ENCODE measurements at places on chromosomes 7 and 10. TPM values are rescaled to one million over a fixed set of nuclear protein-coding genes. Genes with fewer than 3 reads are reported as not detected.

Gene ZPBP
- not detected for total RNA-seq

Gene LEP
- total RNA-seq: not detected

Gene LRRC61
- 10.8 TPM for total RNA-seq

Gene HNRNPA2B1
- total RNA-seq: 549 TPM

Gene DYDC2
- not detected for total RNA-seq

DNA sequence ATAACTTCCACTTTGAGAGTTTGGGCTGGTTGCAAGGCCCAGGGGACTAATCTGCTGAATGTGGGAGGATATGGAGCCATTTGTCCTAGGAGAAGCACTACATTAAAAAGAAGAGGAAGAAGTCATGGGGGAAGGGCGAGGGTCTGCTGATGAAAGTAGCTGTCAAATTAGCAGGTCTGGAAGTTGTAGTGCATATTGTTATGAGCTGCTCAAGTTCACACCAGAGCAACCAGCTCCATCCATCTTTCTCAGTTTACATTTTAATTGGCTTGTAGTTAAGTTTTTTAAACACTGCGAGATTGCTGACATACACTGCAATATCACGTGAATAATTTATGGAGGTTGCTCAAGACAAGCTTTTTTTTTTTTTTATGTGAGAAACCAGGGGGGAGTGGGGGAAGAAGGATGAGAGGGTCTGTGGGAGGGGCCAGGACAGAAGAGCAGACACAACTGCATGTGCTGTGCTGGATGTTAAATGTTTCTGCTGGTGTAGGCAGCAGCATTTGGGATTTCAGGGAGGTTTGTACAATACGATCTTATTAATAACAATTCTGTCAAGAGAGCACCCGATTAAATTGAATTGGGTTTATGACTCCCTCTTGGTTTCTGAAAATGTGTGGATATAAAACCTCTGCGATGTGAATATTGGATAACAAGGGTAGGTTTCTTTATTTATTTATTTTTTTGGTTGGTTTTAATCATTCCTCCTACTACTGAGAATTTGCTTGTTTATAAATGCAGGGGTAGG, 759.0 kb upstream of the GALNT17 start:
- DNase-seq: no peak

DNA sequence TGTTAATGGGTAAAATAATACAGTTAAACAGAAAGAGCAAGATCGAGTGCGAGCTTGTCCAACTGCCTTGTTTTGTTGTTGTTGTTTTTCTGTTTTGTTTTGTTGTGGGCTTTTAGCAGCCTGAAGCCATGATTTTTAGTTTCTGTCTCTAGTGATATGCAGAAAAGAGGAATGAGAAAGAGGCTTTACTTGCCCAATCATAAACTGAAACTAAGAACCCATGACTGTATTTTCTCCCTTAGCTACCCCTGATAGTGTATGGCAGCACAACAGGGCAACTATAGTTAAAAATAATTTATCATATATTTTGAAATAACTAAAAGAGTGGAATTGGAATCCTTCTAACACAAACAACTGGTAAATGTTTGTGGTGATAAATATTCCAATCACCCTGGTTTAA, 493.9 kb downstream of the GLRX3 start:
- no peak for DNase-seq

DNA sequence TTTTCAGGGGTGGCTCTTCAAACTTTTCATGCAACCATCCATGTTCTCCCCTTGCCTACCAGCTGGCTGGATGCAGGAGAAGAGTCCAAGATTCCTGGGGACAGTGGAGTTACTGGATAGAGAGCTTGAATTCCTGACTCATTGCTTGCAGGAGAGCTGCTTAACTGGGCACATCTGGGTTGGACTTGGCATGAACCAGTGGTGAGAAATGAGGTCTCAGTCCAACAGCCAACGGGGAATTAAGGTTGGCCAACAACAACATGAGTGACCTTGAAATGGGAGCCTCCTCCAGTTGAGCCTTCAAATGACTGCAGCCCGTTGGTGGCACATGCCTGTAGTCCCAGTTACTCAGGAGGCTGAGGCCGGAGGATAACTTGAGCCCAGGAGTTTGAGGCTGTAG, 58.1 kb upstream of the OPN4 start:
- no peak for DNase-seq

DNA sequence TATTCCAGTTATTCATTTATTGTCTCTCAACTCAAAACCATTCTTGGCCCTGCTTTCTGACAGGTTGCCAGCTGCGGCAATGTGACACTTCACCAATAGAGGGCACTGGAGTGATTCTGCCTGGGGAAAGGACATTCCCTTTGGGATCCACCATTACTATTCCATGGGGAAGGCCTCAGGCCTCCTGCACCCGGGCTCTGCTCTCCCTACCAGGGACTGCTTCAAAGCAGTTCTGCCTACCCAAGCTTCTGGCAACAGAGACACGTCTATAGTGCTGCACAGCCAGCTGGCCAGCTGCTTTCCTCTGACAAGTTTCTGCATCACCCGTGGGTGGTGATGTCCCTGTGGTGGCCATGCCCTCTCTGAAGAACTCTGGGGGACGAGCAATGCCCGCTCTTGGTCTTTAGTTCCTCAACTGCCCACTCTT, 163.8 kb downstream of the ELMO1 start:
- no peak for DNase-seq

DNA sequence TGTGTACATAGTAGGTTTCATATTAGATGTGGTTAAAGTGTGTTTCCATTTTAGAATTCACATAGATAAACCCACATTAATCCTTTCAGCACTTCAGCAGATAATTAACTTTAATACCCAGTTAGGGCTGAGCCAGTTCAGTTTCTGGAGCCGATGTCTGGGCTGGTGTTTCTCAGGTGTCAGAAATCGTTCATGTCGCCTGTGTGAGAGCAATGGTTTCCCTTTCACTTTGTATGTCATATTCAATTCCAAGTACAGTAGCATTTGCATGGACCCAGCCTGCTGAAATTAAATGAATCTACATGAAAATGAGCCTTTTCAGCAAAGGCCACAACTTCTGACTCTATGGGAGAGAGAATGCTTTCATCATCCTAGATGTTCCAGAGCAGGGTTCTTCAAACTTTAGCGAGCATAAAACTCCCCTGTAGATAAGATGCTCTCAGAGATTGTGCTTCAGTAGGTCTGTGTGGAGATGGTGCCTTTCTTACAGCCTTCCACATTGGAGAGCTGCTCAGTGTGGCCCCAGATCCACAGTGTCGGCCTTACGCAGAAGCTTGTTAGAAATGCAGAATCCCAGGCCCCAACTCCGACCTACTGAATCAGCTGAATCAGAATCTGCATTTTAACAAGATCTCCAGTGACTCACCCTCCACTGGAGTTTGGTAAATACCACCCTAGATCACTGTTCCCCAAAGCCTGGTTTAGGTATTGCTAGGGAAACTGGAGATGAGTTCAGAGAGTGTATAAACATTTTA, 19.6 kb downstream of the WIPF3 start:
- DNase-seq: no peak

DNA sequence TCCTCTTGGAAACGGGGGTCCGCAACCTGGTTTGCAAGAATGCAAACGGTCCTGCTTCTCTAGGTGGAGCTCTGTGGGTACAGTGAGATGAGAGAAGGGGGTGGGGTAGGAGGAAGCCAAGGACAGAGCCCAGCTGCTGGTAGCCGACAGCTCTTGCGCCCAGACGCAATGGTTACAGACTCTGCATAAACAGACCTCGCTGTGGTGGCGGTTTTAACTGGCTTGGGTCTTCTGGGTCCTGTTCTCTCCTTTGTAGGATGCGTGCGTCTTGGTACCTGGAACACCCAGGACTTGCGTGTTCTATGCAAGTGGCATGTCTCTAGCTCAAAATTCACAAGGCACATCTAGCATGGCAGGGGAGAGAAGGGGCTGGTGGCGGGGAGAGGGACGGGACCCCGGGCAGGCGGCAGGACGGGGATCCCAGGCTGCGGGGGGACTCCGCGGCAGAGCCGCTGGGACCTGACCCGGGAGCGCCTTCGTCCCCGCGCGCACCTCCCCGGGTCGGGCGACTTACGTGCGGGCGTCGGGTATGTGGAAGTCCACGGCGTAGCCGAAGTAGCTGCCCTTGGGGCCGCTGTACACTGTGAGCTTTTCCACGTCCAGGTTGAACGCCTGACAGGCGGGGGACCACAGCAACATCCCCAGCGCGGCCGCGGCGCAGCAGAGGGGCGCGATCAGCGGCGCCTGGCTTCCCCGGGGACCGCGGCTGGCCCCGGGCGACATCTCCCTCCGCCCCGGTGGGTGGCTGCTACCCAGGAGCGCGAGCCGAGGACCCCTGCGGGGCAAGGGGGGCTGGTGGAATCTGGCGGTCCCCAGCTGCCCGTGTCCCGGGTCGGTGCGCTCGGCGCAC, 448 bp downstream of the ITGA8 start:
- no peak for DNase-seq

DNA sequence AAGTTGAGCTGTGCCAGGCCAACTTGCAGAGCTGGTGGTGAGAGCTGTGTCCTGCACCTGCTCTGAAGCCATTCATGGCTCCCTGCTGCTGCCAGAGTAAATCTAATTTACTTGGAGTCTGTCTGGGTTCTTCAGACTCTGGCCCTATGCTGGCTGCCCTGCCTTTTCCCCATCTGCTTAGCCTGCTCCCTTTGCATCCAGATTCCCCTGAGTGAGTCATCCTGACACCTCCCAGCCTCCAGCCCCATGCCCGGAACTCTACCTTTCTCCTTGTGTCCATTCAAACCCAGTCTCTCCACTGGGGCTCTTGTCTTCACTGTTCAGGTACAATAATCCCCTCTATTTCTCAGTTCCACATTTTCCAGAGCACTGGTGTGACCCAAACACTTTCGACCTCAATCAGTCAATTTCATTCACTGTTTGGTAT, 434.4 kb upstream of the ZMIZ1 start:
- no peak for DNase-seq

DNA sequence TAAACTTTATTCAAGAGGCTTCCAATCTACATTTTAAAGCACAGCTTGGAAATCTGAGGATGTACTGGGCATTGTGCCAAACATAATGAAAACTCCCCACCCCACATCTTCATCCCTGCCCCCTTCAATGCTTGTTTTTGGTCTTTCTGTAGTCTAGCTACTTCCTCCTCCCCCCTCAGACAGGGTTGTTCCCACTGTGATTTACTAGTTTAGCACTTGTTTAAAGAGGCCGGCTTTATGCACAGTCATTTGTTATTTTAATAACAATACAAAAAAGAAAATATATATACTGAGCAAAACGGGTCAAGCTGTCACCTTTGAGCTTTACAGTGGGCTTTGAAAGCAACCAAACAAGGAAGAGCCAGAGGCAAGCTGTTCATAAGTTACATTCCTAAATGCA, 132.6 kb downstream of the CHRM2 start:
- DNase-seq: no peak

GRCh38 chr10:33240258-33240657, 94.2 kb downstream of the NRP1 start:
- DNase-seq: no peak

GRCh38 chr7:37943905-37944736, 23.7 kb downstream of the EPDR1 start:
- no peak for DNase-seq

GRCh38 chr7:158353606-158354570, 233.7 kb downstream of the PTPRN2 start:
- DNase-seq: peak; percentile 28

DNA sequence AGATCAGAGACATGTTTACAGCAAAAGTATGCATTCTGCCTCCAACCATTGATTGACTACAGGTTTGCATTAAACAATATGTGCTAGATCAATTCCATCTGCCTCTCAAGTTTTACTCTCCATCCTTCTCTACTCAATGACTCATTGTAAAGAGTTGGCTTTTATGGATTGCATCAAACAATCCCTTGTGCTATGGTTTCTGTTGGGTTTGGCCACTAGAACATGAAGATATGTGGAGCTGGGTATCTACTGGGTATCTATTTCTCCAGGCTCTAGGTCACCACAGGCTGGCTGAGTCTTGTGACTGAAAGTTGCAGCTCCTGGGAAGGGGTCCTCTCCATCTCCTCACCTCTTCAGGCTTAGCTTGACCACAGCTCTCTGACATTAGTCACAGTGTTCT, 204.7 kb downstream of the DGKI start:
- no peak for DNase-seq

- DNase-seq: no peak
Measured at GRCh38 chr10:23055424-23056185, 39.8 kb upstream of the MSRB2 start.

GRCh38 chr7:87672217-87672616, 44.0 kb downstream of the RUNDC3B start:
- peak; percentile 48 for DNase-seq

DNA sequence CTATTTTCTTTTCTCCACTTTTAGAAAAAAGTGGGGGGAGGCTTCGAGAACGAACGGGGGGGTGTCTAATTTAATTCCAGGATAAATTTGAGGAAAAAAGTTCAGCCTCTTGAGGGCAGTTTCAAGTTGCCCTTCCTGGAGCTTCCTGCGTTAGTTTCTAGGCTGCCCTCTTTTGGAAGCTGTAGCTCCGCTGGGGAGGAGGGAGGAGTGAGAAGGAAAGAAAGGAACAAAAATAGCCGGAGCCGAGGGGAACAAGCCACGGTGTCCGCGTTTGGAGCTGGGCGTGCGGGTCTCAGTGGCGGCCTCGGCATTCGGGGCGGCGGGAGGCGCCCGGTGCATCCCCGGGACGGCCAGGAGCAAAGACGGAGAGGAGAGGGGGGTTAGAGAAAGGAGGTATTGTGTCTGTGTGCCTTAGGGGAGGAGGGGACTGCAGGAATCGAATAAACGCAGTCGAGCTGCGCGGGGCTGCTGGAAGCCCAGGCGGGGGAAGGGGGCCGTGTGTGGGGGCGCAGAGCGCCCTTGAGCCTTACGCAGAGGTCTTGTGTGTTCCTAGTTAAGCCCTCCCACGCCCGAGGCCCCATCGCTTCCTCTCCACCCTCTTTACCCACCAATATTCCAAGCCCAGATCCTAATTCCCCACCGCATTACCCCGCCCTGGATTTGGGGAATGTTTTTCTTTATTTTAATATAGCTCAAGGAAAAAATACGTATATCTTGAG, 2.0 kb upstream of the TNRC18 start:
- DNase-seq: peak; percentile 86

- no peak for DNase-seq
Measured at GRCh38 chr7:14125998-14126397, 136.5 kb upstream of the ETV1 start.

- no peak for DNase-seq
Measured at GRCh38 chr7:120724955-120725354, 133.0 kb downstream of the TSPAN12 start.

DNA sequence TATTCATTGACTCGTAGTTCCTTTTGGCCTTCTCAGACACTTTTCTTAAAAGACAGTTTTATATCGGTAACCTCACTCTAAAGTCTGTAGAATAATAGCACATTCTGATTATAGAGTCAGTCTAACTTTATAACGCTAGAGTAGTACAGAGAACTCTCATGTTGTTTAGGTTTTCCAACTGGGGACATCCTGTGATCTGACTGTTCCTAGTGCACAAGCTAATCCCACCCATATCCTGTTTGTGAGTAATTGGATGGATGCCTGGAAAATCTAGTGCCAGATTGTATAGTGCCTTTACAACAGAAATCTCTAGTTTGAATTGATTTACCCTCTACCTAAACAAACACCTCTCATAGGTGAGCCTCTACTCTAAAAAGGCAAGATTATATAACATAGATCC, 107.4 kb downstream of the ZEB1 start:
- DNase-seq: no peak

DNA sequence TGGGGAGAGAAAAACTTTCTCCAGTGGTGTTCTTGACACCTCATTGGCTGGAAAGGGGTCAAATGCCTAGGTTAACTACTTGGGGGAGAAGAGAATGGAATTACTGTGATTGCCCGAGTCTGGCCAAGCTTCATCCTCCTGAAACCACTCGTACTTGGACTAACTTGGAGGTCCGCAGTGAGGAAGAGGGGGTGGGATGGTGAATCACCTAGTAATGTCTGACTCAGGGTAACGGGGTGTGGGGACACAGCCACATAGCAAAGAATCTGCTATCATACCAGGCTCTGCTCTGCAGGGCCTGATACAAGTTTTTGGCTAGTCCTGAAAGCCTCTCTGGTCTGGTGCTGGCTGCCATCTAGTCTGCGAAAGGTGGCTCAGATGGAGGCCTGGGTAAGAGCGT, 190.9 kb downstream of the RPS24 start:
- no peak for DNase-seq

Data from spleen (tissue), 13 donors.